PC-3 (cell line): ENCODE measurements at places on chromosomes 12 and 14. TPM values are rescaled to one million over a fixed set of nuclear protein-coding genes. Genes with fewer than 3 reads are reported as not detected.

DNA sequence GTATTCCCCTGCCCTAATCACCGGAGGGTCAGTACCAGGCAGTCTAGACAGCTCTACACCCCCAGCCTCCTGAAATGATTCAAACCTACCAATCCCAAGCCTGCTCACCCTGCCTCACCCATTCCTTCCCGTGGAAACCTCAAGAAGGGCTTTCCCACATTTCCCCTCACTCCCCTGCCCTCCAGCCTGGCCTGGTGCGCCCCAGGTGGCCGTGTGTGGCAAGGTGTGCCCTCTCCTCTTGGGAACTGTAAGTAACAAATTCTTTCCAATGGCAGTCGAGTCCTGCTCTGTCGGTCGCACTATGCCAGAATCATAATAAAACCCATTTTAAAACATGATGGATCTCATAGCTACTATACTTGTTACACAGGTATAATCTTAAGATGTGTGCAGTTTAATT is 13.9 kb upstream of the DEGS2 start:
- no peak for DNase-seq

Gene SMIM41
- total RNA-seq: not detected in 2 replicates

- DNase-seq: peak; percentile 45
These were observed 804 bp downstream of the GAPDH start for GRCh38 chr12:6534945-6535696.

DNA sequence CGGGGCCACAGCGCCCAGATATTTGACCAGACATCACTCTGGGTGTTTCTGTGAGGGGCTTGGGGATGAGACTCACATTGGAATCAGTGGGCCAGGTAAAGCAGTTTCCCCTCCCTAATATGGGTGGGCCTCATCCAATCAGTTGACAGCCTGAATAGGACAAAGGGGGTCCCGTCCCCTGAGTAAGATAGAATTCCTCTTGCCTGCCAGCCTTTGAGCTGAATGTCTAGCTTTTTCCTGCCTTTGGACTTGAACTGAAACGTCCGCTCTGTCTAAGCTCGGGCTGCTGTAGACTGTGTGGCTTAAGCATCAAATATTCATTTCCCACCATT is 88.8 kb upstream of the DIO3 start:
- no peak for DNase-seq

- no peak for DNase-seq
These were observed at the start of gene SYT10 for GRCh38 chr12:33439587-33440011. SYT10 (minus strand) TSS chr12:33439819; CDS start chr12:33439522, 297 bp downstream.

Gene NRXN3
- total RNA-seq: 1.1 and 1.7 TPM in 2 replicates

Gene ASB2
- total RNA-seq: 0.12 and 0.22 TPM in 2 replicates

Gene INHBC
- total RNA-seq: not detected in 2 replicates

DNA sequence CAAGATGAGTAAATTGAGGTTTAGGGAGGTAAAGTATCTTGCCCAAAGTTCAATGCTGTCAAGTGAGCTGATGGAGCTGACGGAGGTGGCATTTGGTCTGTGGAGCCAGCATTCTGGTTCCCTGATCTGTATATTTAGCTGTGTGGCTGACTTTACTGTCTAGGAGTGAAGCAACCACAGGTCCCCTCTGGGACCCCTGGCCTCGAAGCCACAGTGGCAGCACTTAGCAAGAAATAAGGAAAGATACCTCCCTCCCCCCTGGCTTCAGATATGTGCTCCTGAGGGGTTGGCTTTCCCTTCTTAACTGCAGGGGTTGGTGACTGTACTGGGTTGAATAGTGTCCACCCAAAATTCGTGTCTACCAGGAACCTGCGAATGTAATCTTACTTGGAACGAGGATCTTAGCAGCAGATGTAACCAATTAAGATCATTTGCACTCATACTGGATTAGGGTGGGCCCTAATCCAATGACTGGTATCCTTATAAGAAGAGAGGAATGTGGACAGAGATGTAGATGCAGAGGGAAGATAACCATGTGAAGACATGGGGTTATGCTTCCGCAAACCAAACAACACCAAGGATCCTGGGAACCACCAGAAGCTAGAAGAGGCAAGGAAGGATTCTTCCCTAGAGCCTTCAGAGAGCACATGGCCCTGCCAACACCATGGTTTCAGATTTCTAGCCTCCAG is 2.0 kb upstream of the ACVR1B start:
- no peak for DNase-seq

- DNase-seq: peak; percentile 61
These were observed 214.1 kb downstream of the DUSP6 start for GRCh38 chr12:89138048-89138852.

Gene CCDC198
- 0.15 and 3.3 TPM in 2 replicates for total RNA-seq

- DNase-seq: no peak
These were observed 20.6 kb downstream of the GNG2 start for GRCh38 chr14:51880835-51881580.

Gene TUBA1C
- 1,285 and 1,376 TPM in 2 replicates for total RNA-seq

DNA sequence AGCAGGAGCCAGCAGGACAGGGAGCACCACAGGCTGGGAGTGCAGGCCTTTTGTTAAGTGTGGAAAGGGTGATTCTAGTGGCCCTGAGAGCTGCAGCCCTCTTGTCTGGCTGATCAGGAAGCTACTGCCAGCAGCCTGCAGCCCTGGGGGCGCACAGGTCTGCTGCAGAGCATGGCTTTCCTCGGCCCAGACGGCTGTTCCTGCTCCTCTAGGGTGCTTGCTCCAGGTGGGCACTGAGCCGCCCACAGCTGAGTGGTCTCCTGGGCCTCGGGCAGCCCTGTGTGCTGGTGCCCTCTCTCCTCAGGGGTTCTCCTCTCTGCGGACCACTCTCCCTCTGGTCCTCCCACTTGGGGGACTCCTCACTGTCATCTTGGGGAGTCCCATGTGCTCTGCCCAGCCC is 18.9 kb downstream of the CCDC88C start:
- no peak for DNase-seq

GRCh38 chr12:74957231-74957630 is 252.4 kb downstream of the KCNC2 start:
- no peak for DNase-seq

DNA sequence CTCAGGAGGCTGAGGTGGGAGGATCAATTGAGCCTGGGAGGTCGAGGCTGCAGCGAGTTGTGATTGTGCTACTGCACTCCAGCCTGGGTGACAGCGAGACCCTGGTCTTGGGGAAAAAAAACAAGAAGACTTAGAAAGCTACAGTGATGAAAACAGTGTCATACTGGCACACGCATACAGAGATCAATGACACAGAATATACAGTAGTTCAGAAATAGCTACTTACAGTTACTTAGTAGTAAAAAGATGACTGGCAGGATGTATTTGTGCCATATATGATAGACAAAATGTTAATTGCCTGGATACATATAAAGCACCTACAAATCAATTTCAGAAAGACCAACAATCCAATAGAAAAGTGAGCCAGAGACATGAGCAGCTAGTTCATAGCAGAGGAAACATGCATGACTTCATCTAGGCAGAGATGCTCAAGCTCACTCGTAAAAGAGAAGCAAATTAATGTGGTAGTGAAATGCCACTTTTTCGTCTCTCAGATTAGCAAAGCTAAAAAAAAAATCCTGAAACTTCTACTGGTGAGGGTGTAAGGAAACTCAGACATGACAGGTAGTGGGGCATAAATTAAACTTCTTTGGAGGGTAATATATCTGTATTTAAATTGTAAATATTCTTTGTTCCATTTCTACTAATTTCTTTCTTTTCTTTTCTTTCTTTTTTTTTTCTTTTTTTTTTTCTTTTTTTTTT is 2.5 kb upstream of the ALDH2 start:
- no peak for DNase-seq

Gene CCDC38
- total RNA-seq: not detected in 2 replicates

GRCh38 chr14:101878822-101879528 is 85.4 kb upstream of the DYNC1H1 start:
- no peak for DNase-seq

Gene GLIPR1L2
- total RNA-seq: not detected in 2 replicates

DNA sequence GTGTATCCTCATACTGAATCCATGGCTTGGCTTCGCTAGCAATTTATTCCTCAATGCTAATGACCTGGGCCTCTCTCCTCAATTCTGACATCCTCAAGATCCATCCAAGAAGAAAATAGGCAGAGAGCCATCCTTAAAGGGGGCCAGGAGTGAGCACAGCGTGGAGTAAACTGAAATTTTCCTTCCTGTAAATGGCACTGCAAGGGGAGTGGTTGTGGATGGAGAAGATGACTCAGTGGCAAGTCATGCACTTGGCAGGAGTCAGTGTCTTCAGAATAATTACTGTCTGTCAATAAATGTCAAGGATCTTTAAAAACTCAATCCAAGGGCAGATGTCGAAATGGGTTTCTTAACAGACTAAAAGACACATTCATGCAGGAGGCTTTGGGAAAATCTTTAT is 88.0 kb upstream of the TMEM132C start:
- DNase-seq: peak; percentile 75

DNA sequence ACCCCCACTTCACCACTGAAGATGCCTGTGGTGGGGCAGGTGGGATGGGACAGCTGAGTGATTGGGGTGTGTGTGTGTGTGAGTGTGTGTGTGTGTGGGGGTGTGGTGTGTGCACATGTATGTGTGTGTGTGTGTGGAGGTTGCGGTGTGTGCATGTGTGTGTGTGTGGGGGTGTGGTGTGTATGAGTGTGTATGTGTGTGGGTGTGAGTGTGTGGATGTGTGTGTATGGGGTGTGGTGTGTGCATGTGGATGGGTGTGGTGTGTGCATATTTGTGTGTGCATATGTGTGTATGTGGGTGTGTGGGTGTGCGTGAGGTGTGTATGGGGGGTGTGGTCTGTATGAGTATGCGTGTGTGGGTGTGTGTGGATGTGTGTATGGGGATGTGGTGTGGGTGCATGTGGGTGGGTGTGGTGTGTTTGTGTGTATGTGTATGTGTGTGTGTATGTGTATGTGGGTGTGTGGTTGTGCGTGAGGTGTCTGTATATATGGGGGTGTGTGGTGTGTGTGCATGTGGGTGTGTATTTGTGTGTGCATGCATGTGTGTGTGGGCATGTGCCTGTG is 61.6 kb downstream of the PLEKHG3 start:
- no peak for DNase-seq
